ENCODE measurements at places on chromosomes 2 and 18.

- DNase-seq = no peak
Measured at GRCh38 chr2:153717060-153717459, 154.7 kb upstream of the GALNT13 start.

DNA sequence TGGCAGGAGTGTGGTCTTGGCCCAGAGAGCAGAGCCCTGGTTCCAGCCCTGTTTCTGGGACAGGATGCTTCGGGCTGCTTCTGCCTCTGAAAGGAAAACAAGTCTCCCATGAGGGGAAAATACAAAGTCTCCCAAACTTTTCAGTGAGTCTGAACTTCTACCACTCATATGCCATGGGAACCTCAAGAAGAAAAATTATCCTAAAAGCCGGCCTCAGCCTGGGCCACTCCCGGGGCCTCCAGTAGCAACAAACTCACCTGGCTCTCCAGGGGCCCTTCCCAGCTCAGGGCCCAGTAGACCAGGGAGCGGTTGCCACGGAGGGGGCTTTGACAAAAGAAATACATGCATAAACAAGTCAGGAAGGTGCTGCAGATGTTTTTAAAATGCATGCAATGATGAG is 289.2 kb upstream of the HDAC4 start:
- DNase-seq = no peak

- no peak for DNase-seq
Measured at GRCh38 chr2:189074506-189074905, 100.3 kb downstream of the COL3A1 start.

- no peak for DNase-seq
Measured at GRCh38 chr2:186853951-186854350, 5.0 kb upstream of the ZSWIM2 start.

GRCh38 chr18:49876536-49876935 is 63.2 kb upstream of the ACAA2 start:
- no peak for DNase-seq

Data from A549 (cell line).